ENCODE measurements at places on chromosomes 5 and 9.

DNA sequence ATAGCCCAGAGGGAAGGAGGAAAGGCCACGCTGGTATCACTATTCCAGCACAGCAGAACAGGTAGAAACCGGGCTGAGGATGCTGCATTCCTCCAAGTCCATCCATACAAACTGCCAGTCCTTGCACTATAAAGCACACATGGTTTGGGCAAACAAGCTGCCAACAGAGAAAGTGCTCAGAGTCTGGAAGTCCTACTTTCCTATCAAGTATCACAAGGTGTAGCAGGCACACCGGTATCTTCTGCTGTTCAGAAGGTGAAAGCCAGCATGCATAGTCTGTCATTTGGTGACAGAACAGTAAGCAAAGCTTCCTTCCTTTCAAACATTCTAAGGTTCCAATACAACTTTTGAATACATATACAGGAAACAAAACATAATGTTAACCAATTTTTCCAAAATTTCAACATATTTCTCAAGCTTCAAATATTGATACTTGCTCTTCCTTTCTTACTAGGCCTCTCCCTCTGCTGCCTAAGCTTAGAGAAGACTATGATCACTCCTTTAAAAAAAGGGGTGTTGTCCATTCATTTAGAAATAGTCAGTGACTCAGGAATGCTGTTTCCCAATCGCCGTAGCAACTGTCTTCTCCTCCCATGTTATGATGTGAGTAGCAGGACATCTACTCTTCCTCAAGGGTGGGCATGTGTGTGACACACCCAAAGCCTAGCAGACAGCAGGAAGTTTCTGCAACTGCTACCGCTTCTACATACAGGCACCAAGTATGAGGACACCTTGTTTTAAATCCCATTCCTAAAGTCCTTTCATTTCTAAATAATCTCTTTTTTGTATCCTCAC is 14.7 kb downstream of the DIAPH1 start:
- H3K36me3 ChIP-seq = no peaks in the 10 kb centered on the region
- no peaks in the 10 kb centered on the region for H3K27me3 ChIP-seq
- peak overlapping the region; percentile 88 for H3K4me3 ChIP-seq
- H3K27ac ChIP-seq = peak overlapping the region; percentile 97
- DNase-seq = no peak
- peaks cover 63% of the 10 kb centered on the region for H3K4me1 ChIP-seq

GRCh38 chr5:71629950-71630349 is 42.8 kb downstream of the MCCC2 start:
- H3K36me3 ChIP-seq = peaks cover 11% of the 10 kb centered on the region
- peaks cover 2% of the 10 kb centered on the region for H3K4me1 ChIP-seq
- no peak overlapping the region for H3K27ac ChIP-seq
- no peak overlapping the region for H3K4me3 ChIP-seq

DNA sequence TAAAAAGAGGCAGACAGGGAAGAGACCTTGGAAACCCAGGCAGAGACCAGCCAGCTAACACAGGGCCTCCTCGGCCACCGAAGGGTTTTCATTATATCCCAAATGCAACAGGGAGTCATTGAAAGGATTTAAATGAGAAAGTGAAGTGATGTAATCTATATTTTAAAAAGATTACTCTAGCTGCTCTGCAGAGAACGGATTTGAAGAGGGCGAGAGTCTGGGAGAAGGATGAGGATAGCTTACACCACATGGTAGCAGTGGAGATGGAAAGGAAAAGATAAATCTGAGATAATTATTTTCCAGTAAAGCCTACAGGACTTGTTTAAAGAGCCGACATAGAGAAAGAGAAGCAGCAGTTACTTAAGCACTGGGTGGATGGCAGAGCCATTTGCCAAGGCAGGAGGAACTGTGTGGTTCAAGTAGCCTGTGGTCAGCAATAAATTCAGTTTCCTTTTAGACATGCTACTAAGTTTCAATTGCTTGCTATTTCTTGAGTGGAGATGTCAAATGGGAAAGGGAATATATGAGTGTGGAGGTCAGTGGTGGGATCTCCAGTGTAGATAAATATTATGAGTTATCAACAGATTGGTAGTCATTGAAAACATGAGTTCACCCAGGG is 9.3 kb downstream of the FBN2 start:
- DNase-seq = no peak
- H3K27ac ChIP-seq = no peak overlapping the region
- H3K4me1 ChIP-seq = no peaks in the 10 kb centered on the region

- H3K4me1 ChIP-seq = no peaks in the 10 kb centered on the region
- no peak overlapping the region for H3K4me3 ChIP-seq
- H3K27ac ChIP-seq = no peak overlapping the region
- H3K27me3 ChIP-seq = no peaks in the 10 kb centered on the region
- H3K36me3 ChIP-seq = no peaks in the 10 kb centered on the region
Observed at GRCh38 chr5:15885156-15885555, 294.4 kb downstream of the MARCHF11 start.

DNA sequence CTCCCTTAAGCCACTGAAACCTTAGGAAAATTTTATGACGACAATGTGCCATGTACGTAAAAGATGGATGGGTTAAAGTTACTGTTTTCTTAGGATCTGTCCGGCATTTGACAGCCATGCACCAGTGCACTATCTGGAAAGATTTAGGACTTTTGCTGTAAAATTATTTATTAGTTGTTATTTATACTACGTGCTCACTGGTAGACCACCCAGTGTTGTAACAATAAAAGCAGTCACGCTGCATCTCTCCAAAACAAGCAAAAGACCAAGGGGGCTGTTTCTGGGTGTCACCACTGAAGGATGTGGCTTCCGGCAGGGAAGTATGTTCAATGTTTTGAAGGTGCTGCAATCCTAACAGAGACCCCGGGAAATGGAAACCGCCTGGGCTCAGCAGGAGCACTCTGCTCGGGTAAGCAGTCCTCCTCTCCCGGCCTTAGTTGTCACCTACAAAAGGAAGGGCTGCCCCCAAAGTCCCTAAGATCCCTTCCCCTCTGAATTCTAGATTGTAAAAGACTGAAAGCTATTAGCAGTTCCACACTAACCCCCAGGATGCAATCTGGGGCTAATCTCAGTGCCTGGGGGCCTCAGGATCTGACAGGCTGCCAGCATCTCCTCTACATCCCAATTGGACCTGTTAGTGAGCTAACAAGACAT is 38.6 kb downstream of the SAXO1 start:
- peaks cover 3% of the 10 kb centered on the region for H3K36me3 ChIP-seq
- DNase-seq = no peak
- H3K27me3 ChIP-seq = peaks cover 14% of the 10 kb centered on the region
- H3K4me3 ChIP-seq = no peak overlapping the region
- H3K4me1 ChIP-seq = no peaks in the 10 kb centered on the region

GRCh38 chr9:134734270-134734669 is 92.7 kb downstream of the COL5A1 start:
- H3K27me3 ChIP-seq = peaks cover 12% of the 10 kb centered on the region
- H3K27ac ChIP-seq = no peak overlapping the region
- H3K36me3 ChIP-seq = peaks cover 2% of the 10 kb centered on the region
- no peak overlapping the region for H3K4me3 ChIP-seq
- no peak for DNase-seq

DNA sequence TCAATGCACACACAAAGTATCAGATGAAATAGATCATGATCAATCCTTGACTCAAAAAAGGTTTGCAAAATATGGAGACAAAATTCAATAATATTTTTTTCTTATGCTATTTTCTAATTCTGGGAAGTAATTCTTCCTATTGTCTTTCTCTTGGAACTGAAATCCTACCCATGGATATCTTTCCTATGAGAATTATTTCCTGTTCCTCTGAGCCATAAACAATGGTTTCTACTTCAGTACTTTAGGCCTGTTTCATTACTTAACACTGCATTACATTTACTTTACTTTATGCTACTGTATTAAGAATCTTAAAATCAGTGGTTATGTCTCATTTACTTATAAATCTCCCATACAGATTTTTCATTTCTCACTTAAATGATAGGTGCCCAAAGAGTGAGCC is 1025.4 kb upstream of the ACO1 start:
- no peaks in the 10 kb centered on the region for H3K4me1 ChIP-seq
- H3K27ac ChIP-seq = no peak overlapping the region
- no peak overlapping the region for H3K4me3 ChIP-seq
- H3K36me3 ChIP-seq = no peaks in the 10 kb centered on the region
- H3K27me3 ChIP-seq = no peaks in the 10 kb centered on the region

GRCh38 chr5:132951897-132952296 is 11.5 kb downstream of the AFF4 start:
- H3K27me3 ChIP-seq = no peaks in the 10 kb centered on the region
- no peak overlapping the region for H3K4me3 ChIP-seq
- H3K36me3 ChIP-seq = peaks cover 8% of the 10 kb centered on the region

DNA sequence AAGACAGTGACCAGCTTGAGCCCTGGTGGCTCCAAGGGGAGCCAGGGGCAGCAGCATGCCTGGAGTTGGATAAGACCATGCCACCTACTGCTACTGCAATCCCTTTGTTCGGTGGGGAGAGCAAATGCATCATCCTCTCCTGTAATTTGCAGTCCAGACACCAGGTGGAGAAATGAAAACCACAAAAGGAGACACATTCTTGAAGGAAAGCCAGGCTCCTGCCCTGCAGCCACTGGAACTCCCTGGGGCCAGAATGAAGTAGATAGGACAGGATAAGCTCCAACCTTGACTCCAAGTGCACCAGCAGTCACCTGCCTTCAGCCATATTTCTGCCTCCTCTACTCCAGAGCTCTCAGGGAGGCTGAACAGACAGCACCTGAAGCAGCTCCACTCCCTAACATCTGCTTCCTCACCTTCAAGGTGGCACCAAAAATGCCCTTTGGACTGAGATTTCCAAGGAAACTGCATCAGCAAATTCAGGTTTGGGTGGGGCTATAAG is 65.1 kb upstream of the IQGAP2 start:
- H3K4me1 ChIP-seq = peaks cover 32% of the 10 kb centered on the region
- no peaks in the 10 kb centered on the region for H3K36me3 ChIP-seq
- no peak for DNase-seq
- H3K4me3 ChIP-seq = no peak overlapping the region
- no peaks in the 10 kb centered on the region for H3K27me3 ChIP-seq

GRCh38 chr5:36422952-36423351 is 121.2 kb upstream of the RANBP3L start:
- H3K27ac ChIP-seq = peak overlapping the region; percentile 24
- no peaks in the 10 kb centered on the region for H3K27me3 ChIP-seq
- peaks cover 12% of the 10 kb centered on the region for H3K4me1 ChIP-seq

DNA sequence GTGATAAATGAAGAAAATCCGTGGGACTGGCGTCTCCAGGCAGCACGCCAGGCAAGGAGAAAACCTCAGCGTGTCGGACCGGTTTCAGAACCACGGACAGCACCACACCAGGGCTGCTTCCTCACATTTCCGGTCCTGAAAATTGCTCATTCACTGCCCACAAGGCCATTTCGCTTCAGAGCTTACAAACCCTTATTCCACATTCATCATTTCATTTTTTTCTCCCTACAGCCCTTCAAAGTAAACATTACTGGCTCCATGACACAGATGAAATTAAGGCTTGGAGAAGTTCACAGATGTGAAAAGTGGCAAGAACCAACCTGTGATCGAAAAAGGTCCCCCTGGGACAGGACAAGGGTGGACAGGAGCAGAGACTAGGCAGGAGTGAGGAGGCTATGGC is 1.5 kb upstream of the GPRIN1 start:
- H3K27me3 ChIP-seq = peaks cover 38% of the 10 kb centered on the region
- no peak overlapping the region for H3K4me3 ChIP-seq
- H3K4me1 ChIP-seq = peaks cover 9% of the 10 kb centered on the region
- DNase-seq = peak; percentile 25

- DNase-seq = no peak
- no peak overlapping the region for H3K27ac ChIP-seq
- H3K27me3 ChIP-seq = peaks cover 6% of the 10 kb centered on the region
Observed at GRCh38 chr9:673264-673965, 168.1 kb upstream of the DMRT1 start.

GRCh38 chr5:150780187-150780692 is 1.7 kb downstream of the SMIM3 start:
- H3K27me3 ChIP-seq = no peaks in the 10 kb centered on the region
- no peak for DNase-seq
- H3K36me3 ChIP-seq = no peaks in the 10 kb centered on the region
- H3K4me3 ChIP-seq = no peak overlapping the region

DNA sequence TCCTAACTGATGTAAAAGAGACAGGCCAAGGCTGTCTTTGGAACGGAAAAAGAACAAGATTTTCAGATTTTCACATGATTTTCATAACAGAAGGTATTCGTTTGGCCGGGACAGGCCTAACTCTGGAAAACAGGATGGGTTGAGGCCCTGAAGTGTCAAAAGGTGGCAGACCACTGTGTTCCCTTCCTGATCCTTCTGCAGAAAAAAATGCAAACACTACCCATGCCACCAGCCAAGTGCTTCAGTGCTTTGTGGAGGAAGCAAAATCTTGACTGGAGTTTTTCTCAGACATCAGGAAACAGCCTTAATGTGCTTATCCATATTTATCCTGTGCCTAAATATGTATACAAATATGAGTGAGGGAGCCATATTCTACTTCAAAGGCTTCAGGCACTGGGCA is 113.5 kb upstream of the IL6ST start:
- no peak overlapping the region for H3K4me3 ChIP-seq
- H3K27me3 ChIP-seq = no peaks in the 10 kb centered on the region
- DNase-seq = no peak
- H3K27ac ChIP-seq = no peak overlapping the region
- H3K4me1 ChIP-seq = peaks cover 8% of the 10 kb centered on the region
